ENCODE measurements at places on chromosomes 1 and 21.
A peak's percentile ranks its signal among the peaks of the same experiment; 100 is the strongest.

DNA sequence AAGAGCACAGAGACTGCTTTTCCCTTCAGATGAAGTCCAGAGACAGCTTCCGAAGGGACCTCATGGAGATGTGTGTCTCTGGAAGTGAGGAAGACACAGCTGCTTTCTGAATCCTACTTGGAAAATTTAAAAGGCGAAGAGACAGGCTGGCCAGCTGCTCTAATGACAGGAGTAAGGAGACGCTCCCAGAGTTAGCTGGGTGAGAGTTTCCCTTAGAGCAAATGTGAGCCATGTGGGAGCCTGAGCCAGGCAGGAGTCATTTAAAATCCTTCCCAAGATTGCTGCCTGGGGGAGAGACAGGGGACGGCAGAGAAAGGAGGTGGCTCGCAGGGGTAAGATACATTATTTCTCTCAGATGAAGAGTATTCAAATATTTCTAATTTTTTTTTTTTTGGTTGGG, 53.1 kb downstream of the ZNF326 start:
- DNase-seq = no peak

GRCh38 chr1:77536813-77537212, 145.6 kb downstream of the ZZZ3 start:
- DNase-seq = no peak

GRCh38 chr1:3580231-3580630, 31.1 kb downstream of the MEGF6 start:
- no peak for DNase-seq

DNA sequence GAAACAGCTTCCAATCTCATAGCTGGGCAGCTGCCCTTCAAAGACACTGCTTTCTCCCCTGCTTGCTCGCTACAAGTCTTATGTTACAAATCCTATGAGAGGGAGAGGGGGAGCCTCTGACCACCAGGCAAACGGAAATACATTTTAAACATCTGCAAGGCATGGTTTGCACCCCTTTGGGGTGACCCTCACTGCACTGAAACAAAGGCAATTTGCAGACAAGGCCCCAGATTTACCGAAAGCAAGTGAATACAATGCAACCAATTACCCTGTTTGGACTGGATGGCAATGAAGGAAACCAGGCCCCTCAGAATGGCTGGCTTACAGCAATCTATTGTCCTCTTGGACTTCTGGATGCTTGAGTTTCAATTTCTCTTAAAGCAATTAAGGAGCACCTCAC, 11.8 kb upstream of the ATP13A2 start:
- DNase-seq = no peak

DNA sequence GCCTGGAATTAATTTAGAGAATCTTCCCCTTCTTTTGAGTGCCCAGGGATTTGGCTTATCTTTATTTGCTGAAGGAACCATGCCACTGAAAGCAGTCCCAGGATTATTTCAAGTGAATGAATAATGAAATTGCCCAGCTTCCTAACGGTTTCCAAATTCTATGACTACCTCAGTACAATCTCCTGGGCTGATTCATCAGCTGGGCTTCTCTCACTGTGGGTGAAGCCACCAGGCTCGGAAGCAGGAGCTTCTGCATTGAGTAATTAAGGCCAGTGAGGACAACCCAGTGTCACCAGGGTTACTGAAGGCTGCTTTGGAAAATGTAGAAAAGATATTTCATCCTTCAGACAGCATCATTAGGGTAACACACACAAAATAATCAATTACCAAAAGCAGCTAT, 169.8 kb downstream of the DAB1 start:
- DNase-seq = no peak

DNA sequence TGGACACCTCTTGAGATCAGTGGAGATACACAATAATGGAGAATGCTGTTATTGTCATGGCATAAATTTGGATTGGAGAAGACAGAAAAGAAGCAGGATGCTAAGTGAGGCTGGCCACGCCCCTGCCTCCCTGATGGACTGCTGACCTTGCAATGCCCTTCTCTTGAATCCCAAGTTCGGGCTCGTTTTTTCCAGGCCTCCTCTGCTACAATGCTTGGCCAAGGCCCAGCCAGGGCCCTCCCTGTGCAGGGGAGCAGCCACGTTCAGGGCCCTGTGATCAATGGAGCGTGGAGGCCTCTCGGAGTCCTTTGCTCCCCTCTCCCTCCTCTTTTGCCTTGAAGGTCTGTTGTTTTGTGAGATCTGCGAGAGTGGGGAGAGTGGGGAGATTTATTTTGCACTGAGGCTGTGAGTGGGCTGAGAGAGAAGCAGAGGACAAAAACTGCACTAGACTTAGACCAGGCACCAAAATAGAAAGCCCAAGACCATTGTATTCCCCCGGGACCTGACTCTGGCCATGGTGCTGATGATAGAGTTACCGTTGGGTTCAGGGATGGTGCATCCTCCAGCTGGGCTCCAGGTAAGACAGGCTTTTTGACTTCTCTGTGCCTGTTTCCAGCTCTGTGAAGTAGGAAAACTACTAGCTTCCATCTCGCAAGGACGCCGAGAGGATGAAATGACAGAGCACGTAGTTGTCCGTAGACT, 268.6 kb downstream of the KAZN start:
- no peak for DNase-seq

DNA sequence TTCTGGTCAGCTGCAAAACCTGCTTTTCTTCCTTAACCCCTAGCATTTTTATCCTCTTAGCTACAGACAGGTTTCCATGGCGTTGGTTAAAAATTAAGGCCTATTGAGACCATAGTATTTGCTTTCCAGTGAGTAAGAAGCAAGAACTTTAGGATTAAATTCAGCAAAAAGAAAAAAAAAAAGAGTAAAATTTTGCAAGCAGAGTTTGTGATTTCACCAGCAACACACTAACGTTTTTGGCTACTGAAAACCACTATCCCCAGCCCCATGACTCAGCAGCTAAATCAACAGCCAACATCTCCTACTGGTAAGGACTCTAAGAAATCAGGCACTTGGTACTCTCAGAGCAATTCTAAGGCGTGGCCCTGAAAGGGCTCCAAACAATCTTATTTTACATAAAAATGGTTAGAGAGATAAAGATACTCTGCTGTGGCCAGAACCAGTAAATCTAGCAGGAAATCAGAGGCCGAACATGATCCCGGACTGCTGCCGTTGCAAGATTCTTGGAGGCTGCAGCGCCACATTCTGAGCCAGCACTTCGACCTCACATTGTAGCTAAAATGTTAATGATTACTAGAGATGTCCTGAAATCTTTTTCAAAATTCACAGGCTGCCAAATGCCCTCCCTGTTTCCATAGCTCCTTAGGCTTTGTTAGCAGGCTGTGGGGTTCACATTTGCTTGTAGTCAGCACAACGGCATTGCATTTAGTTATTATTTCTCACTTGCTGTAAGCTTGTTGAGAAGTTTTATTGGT, 1.6 kb upstream of the ENO1 start:
- DNase-seq = no peak

DNA sequence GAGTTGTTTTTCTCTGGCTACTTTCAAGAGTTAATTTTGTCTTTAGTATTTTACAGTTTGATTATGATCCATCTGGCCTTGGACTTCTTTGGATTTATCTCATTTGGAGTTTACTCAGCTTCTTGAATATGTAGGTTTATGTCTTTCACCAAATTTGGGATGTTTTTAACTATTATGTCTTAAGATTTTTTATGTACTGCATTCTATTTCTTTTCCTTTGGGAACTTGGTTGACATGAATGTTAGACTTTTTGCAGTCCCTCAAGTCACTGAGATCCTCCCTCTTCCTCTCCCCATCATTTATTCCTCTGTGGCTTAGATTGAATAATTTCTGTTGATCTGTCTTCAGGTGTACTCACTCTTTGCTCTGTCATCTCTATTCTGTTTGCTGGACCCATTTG, 112.0 kb downstream of the XPR1 start:
- no peak for DNase-seq

- DNase-seq = no peak
Observed at GRCh38 chr21:39124681-39125251, 58.5 kb downstream of the PSMG1 start.

DNA sequence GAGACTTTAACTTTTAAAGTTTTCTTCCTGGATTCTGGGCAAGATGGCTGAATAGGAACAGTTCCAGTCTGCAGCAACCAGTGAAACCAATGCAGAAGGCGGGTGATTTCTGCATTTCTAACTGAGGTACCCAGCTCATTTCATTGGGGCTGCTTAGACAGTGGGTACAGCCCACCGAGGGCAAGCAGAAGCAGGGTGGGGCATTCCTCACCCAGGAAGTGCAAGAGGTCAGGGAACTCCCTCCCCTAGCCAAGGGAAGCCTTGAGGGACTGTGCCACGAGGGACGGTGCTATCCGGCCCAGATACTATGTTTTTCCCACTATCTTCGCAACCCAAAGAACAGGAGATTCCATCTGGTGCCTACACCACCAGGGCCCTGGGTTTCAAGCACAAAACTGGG, 121.0 kb downstream of the VAV3 start:
- no peak for DNase-seq

DNA sequence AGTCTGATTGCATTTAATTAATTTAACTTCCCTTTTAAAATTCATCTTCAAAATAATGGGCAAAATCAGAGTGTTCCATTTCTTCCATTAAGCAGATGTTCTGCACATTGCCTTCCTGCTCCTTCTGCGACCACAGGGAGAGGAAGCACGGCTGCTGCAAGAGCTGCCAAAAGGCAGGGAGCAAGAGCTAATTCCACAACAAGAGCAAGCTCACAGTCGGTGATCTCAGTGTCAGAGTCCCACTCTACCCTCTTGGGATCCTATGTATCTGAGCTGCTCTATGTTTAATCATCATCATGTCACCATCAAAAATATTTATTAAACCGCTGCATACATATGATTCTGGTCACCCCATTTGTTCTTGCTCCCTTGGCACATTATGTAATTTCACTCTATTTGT, 255.3 kb upstream of the CAMK1G start:
- no peak for DNase-seq

DNA sequence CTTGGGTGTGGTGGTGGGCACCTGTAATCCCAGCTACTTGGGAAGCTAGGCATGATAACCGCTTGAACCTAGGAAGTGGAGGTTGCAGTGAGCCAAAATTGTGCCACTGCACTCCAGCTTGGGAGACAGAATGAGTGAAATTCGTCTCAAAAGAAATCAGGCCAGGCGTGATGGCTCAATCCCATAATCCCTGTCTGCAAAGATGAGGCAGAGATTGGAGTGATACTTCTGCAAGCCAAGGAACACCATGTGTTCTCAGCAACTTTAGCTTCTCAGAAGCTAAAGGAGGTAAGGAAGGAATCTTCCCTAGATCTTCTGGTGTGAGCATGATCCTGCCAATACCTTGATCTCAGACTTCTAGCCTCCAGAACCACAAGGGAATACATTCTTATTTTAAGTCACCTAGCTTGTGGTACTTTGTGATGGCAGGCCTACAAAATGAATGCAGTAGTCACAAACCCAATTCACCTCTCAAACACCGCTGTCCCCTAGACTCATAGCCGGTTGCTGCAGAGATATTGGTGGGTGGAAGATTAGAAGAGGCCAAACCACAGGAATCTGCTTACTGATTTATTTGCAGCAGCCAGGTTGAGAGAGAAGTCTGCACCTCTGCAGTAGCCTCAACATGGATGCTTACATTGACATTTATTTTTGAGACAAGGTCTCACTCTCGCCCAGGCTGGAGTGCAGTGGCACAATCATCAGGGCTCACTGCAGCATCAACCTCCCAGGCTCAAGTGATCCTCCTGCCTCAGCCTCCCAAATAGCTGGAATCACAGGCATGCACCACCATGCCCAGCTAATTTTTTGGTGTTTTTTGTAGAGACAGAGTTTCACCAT, 18.6 kb downstream of the L1TD1 start:
- no peak for DNase-seq

DNA sequence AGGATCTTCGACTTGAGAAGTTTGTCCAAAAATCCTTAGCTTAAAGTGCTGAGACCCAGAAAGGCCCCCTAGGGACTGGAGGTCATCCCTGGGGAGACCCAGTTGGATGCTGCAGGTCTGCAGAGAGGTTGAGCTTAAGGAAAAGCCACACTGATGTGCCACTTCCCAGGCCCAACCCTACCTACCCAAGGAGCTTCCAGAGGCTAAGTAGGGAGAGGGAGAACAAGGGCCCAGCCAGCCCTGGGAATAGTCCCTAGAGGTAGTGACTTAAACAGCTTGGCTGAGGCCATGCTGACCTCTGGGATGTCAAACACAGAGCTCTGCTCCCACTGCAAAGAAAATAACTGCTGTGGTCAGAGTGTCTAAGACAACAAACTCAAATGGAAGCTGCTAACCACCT, 693.7 kb downstream of the MATN1 start:
- DNase-seq = no peak

DNA sequence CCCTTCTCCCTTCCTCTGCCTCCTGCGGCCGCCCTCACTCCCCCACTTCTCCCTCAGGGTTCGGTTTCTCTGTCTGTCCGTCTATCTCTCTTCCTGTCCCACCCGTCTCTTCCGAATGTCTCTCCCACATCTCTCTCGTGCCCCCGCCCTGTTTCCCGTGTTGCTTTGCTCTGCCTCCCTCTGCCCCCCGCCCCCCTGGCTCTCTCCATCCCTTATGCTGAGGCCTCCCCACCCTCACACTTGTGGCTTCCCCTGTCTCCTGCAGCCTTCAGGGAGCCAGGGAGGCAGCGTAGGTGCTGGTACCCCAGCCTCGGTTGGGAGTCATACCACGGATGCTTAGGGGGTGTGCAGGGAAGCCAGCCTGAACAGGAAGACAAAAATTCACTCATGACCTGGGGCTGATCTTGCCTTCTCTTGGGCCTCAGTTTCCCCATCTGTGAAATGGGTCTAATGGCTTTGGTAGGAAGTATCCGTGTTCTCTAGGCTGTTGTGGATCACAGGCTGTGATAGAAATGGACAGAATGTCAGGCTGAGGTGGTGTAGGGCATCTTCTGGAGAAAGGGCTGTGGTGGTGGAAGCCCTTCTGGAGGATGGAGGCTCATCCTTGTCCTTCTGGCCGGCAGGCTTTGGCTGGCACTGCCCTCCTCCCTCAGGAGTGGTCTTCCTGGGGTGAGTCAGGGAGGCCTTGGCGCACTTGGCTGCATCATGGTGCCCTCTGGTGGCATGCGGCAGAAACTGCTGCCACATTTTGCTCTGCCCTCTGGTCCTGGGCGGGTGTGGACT, 55.5 kb downstream of the FOXO6 start:
- DNase-seq = peak; percentile 99

GRCh38 chr1:68585351-68585750, 88.5 kb upstream of the DEPDC1 start:
- DNase-seq = peak; percentile 5

GRCh38 chr1:26112407-26112775, 767 bp downstream of the PDIK1L start:
- DNase-seq = peak; percentile 75

- no peak for DNase-seq
Observed at GRCh38 chr21:31941694-31942093, 68.9 kb downstream of the HUNK start.

GRCh38 chr1:160844447-160845232, 18.0 kb downstream of the CD244 start:
- DNase-seq = no peak

GRCh38 chr1:30762152-30762929, 4.8 kb upstream of the LAPTM5 start:
- no peak for DNase-seq

DNA sequence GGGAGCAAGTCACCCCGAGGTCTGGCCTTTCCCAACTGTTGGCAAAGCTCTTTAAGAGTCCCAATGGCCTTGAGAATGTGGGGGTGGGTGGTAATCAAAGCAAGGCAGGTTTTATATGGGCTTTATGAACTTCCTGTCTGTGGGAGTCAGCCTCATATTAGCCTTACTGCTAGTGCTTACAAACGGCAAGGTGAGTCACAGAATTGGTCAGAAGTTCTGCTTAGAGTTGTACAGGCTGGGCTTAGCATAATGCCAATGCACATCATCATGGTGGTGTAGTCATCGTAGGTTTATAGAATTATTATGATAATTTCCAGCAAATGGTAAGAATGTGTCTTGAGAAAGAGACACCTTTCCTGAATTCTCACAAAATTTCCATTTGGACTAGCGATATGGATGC, 192.7 kb upstream of the KIAA0040 start:
- DNase-seq = no peak

Data from NCI-H2029 (cell line).